WTC11 (cell line): ENCODE measurements at places on chromosomes 5 and 9.

- no peak for DNase-seq
Measured at GRCh38 chr5:111756581-111757354, at the start of gene NREP. NREP (minus strand) TSS chr5:111757194; CDS start chr5:111755772, 1,422 bp downstream.

- no peak for DNase-seq
Measured at GRCh38 chr5:53027913-53028312, 38.8 kb downstream of the ITGA2 start.

- peak; percentile 88 for DNase-seq
Measured at GRCh38 chr9:33452828-33453271, 5.5 kb upstream of the AQP3 start.

DNA sequence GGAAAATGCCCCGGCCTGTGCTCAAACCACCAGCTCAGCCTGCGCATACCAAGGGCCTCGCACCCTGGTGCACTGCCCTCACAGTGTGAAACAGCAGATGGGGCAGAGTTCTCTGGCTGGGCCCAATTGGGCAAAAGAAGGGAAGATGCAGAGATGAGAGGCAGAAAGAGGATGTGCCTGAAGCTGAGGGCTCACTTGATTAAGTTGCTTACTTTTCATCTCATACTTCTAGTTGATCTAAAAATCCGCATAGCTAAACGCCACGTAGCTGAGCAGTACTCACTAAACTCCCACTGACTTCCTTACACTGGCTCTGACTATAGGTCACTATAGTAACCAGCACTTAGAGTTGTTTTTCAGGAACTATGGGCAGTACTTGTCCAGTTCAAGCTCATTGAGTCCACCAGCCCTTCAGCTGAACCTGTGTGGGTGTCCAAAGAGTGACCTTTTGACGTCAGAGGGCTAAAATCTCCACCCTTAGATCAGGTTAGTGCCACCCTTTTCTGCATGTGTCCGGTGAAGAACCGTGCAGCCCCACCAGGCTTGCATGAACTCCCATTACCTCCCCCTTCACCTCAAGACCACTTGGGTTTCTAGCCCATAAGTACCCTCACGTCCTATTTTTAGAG is 215.2 kb downstream of the AUH start:
- DNase-seq = no peak
